ENCODE measurements at places on chromosomes 4 and X. TPM values are rescaled to one million over a fixed set of nuclear protein-coding genes. Genes with fewer than 3 reads are reported as not detected.

The KLKB1 gene
- not detected for total RNA-seq

The FDCSP gene
- total RNA-seq: not detected

The NSDHL gene
- total RNA-seq: 32.3 TPM

The HEPH gene
- total RNA-seq: 0.42 TPM

The CLDN22 gene
- not detected for total RNA-seq

The GCNA gene
- total RNA-seq: 1.4 TPM

The G3BP2 gene
- total RNA-seq: 21.3 TPM

The VSIG1 gene
- not detected for total RNA-seq

The MMRN1 gene
- not detected for total RNA-seq

The TNIP3 gene
- not detected for total RNA-seq

The SHOX gene
- not detected for total RNA-seq

The BTC gene
- total RNA-seq: not detected

The MAPK10 gene
- 0.17 TPM for total RNA-seq

The YY2 gene
- 0.62 TPM for total RNA-seq

The P2RY4 gene
- total RNA-seq: not detected

The RIPPLY1 gene
- total RNA-seq: 2.4 TPM

The PTCHD1 gene
- 0.12 TPM for total RNA-seq

The ERAS gene
- total RNA-seq: not detected

The C4orf36 gene
- total RNA-seq: 0.32 TPM

The SCD5 gene
- 2.9 TPM for total RNA-seq

The EDNRA gene
- 0.16 TPM for total RNA-seq

The ERVMER34-1 gene
- total RNA-seq: 0.94 TPM

The IRF2 gene
- 5.4 TPM for total RNA-seq

The NUDT9 gene
- 8.4 TPM for total RNA-seq

The KIAA1210 gene
- total RNA-seq: not detected

The MAGEA9B gene
- not detected for total RNA-seq

The IQSEC2 gene
- total RNA-seq: 3.4 TPM

The GUCY1B1 gene
- 0.92 TPM for total RNA-seq

The DRD5 gene
- total RNA-seq: not detected

The PHOX2B gene
- not detected for total RNA-seq

The OPRPN gene
- not detected for total RNA-seq

The ATP5ME gene
- not detected for total RNA-seq

The IL2 gene
- total RNA-seq: not detected

The DIPK2B gene
- total RNA-seq: not detected

The SULT1B1 gene
- not detected for total RNA-seq

The CORIN gene
- not detected for total RNA-seq

The TMPRSS11E gene
- not detected for total RNA-seq

The ABCG2 gene
- 1.8 TPM for total RNA-seq

The NEIL3 gene
- total RNA-seq: 36.3 TPM

The VCX3A gene
- total RNA-seq: not detected

The PTTG2 gene
- not detected for total RNA-seq

The TADA2B gene
- 7.6 TPM for total RNA-seq

The AFP gene
- total RNA-seq: 0.22 TPM

The TCP11X2 gene
- not detected for total RNA-seq

The SPACA5B gene
- total RNA-seq: not detected

The PGK1 gene
- total RNA-seq: 387 TPM

The SERTM2 gene
- total RNA-seq: not detected

The C4orf50 gene
- total RNA-seq: not detected

The FMR1NB gene
- total RNA-seq: not detected

The CLCN3 gene
- 1.9 TPM for total RNA-seq

The NPY1R gene
- 0.03 TPM for total RNA-seq

The DGAT2L6 gene
- not detected for total RNA-seq

The GAB1 gene
- 1.2 TPM for total RNA-seq

The ADGRL3 gene
- not detected for total RNA-seq

The USP17L12 gene
- total RNA-seq: not detected

The CNKSR2 gene
- not detected for total RNA-seq

The ZFP42 gene
- total RNA-seq: not detected

The SMIM10L2A gene
- total RNA-seq: 0.46 TPM

Data from MG63 (cell line).